Mesenchymal stem cell (in vitro differentiated cells and primary cell): ENCODE measurements at places on chromosomes 6 and 20.

DNA sequence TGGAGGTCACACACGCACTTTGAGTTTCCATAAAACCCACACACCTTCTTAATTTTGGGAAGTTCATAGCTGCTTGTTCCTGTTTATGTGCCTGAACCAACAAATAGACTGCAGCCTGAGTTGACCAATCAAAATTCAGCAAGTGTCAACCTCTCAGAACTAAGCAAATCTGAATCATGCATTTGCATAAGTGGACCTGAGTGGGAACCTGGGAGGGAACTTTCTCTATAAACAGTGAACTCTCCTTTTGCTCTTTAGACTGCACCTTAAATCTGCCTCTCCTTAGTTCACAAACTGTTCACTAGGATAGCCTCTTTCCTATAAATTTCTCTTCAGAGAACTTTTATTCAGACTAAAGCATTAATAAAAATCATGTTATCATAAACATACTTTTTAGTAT, 37.9 kb downstream of the SLC17A1 start:
- no peak overlapping the region for H3K27ac ChIP-seq
- no peaks in the 10 kb centered on the region for H3K4me1 ChIP-seq
- no peaks in the 10 kb centered on the region for H3K27me3 ChIP-seq
- H3K36me3 ChIP-seq = no peaks in the 10 kb centered on the region

DNA sequence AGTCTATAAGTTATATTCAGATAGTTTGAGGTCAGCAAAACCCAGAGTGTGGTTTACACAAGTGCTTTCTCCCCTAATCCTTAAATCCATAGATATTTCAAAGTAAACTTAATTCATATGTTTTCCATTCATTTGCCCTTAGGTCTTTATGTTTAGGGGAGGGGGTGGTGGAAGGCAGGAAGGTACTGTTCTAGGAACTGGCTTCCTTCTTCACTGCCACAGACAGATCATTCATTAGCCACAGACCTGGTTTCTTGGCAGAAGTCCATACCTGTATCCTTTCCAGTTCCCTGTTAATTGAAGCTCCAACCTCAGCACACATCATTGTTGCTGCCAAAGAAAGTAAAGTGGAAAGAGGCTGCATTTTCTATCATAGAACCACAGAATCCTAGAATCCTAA, 123.0 kb downstream of the AIG1 start:
- H3K36me3 ChIP-seq = no peaks in the 10 kb centered on the region
- H3K27me3 ChIP-seq = no peaks in the 10 kb centered on the region
- peaks cover 6% of the 10 kb centered on the region for H3K4me1 ChIP-seq
- no peak overlapping the region for H3K27ac ChIP-seq
- no peak overlapping the region for H3K4me3 ChIP-seq
- DNase-seq = no peak

DNA sequence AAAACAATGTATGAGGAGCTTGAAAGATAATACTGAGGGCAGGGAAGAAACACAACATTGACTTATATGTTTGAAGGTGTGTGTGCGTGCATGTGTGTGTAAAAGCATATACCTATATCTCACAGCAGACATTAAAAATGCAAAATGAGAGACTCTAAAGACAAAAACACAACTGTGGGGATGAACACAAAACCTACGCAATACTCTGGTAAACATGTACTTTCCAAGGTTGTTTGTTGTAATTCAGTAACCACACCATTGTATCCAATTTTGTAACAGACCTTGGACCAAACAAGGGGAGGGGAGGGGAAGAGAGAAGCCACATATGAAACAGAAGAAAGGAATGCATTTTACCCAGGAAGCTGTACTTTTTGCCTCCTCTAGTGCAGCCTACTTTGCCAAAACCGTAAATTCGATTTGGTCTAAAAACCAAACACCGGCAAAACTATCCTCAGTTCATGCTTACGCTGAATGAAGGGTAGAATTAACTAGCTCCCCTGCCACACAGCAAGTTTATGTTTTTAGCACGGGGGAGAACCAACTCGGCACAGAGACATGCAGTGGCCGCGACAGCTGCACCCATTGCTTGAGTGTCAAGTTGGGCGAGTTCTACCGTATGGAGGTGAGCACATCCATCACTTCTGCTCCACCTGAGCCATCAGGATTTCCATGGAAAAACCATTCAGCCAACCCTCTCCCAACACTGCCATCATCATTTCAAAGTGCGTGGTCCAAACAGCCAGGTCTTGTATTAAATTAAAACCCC, 50.0 kb downstream of the CNKSR3 start:
- H3K4me3 ChIP-seq = no peak overlapping the region
- H3K36me3 ChIP-seq = no peaks in the 10 kb centered on the region
- H3K27me3 ChIP-seq = no peaks in the 10 kb centered on the region
- peak; percentile 84 for DNase-seq
- H3K27ac ChIP-seq = peak overlapping the region; percentile 64
- H3K4me1 ChIP-seq = peaks cover 26% of the 10 kb centered on the region

- no peaks in the 10 kb centered on the region for H3K36me3 ChIP-seq
- H3K27me3 ChIP-seq = no peaks in the 10 kb centered on the region
- H3K27ac ChIP-seq = no peak overlapping the region
- no peak for DNase-seq
- H3K4me1 ChIP-seq = no peaks in the 10 kb centered on the region
Measured at GRCh38 chr6:20640181-20640580, 105.9 kb downstream of the CDKAL1 start.

DNA sequence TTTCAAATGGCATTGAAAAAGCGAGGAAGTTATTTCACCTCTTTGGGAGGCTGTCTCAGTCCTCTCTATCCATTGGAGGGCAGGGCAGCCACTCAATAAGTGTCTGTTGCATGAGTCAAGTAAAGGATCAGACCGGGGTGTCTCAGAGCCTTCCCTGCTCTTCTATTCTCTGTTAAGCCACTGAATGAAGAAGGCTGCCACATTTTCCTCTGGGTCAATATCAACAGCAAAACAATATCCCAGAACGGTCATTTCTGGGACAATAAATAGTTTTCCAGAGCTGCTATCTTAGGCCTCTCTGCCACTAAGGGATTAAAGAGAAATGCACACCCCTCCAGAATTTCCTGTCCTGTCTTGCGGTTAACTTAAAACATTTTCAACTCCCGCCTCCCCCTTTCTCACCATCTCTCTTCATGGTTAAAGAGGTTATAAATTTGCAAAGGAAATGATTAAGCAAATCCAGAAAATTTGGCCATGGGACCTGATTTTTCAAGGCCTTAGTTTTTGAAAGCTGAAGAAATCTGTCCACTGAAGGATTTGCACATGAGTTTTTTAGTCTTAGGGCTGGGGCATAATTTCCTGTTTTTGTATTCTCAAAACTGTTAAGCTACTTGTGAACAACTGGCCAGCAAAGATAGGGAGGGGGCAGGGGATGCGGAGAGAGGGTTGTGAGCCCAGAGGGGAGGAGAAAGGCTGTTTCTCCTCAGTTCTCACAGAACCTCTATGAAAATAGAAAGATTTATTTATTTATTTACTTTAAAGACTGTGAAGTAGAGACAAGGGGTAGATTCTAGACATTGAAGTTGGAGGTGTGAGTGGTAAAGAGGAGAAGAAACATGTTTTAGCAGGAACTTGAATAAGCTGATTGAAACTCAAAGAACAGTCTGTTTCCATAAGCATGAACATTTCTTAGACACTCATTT, 135.7 kb downstream of the BCAS1 start:
- DNase-seq = peak; percentile 92
- no peaks in the 10 kb centered on the region for H3K36me3 ChIP-seq
- H3K4me1 ChIP-seq = no peaks in the 10 kb centered on the region
- no peaks in the 10 kb centered on the region for H3K27me3 ChIP-seq
- H3K27ac ChIP-seq = peak overlapping the region; percentile 61
- no peak overlapping the region for H3K4me3 ChIP-seq

- no peak overlapping the region for H3K4me3 ChIP-seq
- peaks cover 9% of the 10 kb centered on the region for H3K36me3 ChIP-seq
- no peak for DNase-seq
Measured at GRCh38 chr6:10793695-10794094, 44.6 kb downstream of the MAK start.

GRCh38 chr6:38171997-38172738, 352.6 kb downstream of the ZFAND3 start:
- H3K4me1 ChIP-seq = peaks cover 9% of the 10 kb centered on the region
- no peak overlapping the region for H3K4me3 ChIP-seq
- H3K36me3 ChIP-seq = peaks cover 32% of the 10 kb centered on the region

DNA sequence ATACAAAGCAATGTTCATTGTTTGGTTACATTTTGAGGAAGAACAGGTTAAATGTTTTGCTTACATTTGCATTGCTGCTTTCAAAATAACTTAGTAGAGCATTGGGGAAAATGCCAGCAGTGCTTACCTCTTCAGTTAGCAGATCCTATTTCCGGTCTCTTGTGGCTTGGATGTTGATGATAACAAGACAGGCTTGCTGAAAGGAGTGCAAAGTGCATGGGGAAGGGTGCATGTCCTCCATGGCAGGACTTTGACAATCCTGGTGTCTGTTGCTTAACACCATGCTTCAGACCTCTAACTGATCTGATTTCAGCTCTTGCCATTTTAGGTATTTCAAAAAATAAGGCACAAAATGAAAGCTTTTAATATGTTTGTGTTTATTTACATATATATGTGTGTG, 21.1 kb downstream of the TPD52L1 start:
- H3K27me3 ChIP-seq = no peaks in the 10 kb centered on the region
- H3K36me3 ChIP-seq = no peaks in the 10 kb centered on the region
- H3K4me1 ChIP-seq = no peaks in the 10 kb centered on the region
- DNase-seq = no peak
- H3K4me3 ChIP-seq = no peak overlapping the region

GRCh38 chr20:9211016-9211760, 142.3 kb downstream of the PLCB4 start:
- H3K36me3 ChIP-seq = no peaks in the 10 kb centered on the region
- DNase-seq = no peak
- no peaks in the 10 kb centered on the region for H3K27me3 ChIP-seq
- no peak overlapping the region for H3K4me3 ChIP-seq
- peaks cover 1% of the 10 kb centered on the region for H3K4me1 ChIP-seq

- no peaks in the 10 kb centered on the region for H3K4me1 ChIP-seq
- no peak for DNase-seq
- H3K27ac ChIP-seq = peak overlapping the region; percentile 90
- no peaks in the 10 kb centered on the region for H3K27me3 ChIP-seq
Measured at GRCh38 chr6:79077715-79078074, 359 bp downstream of the PHIP start.

GRCh38 chr6:157535340-157536222, 154.6 kb downstream of the ZDHHC14 start:
- peaks cover 3% of the 10 kb centered on the region for H3K36me3 ChIP-seq
- no peaks in the 10 kb centered on the region for H3K27me3 ChIP-seq
- H3K4me1 ChIP-seq = peaks cover 18% of the 10 kb centered on the region

DNA sequence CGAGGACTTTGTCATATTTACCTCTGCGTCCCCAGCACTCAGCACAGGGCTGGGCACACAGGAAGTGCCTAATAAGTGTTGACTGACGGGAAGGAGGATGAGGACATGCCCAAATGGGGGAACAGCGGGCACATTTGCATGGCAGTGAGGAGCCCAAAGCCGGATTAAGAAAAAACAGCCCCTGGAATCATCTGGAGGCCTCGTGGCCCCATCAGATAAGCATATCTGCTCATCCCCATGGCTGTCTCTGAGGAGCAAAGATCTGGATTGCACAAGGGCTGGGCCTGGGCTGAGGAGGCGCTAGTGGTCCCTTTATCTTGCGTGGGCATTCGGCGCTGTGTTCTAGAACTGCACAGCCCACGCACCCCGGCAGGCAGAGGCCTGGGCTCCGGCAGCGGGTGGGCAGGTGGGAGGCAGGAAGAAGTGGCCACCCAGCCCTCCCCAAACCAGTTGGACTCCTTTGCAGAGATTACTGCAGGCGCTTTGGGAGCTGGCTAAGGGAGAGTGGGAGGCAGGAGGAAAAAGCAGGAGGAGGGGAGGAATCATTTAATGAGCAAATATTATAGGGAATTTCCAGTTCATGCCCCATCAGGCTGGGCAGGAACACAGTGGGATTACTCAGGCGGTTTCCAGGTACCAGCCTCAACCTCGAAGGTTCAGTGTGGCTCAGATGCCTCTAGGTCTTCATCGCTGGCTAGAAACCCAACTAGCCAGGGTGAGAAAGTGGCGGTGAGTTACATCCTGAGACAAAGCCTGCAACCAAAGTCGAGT, 108.1 kb downstream of the CEBPB start:
- DNase-seq = no peak
- no peak overlapping the region for H3K27ac ChIP-seq
- peaks cover 10% of the 10 kb centered on the region for H3K4me1 ChIP-seq
- no peaks in the 10 kb centered on the region for H3K27me3 ChIP-seq
- no peaks in the 10 kb centered on the region for H3K36me3 ChIP-seq

DNA sequence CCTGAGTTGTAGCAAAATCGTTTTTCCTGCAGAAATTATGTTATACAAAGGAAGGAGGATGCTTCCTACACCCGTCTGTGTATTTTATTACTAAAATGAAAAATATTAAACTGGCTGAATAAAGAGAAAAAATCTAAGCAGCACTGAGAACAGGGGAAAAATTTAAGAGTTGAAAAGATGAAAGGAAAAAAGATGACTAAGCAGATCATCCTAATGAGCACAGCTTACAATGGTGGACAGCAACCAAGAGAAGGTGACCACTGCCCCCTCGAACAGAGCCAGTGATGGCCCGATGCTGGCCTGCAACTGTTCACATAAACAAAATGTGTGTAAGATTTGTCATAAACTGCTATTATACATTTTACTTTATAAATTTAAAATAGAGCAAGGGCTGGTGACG, 4.2 kb downstream of the PROKR2 start:
- no peak overlapping the region for H3K4me3 ChIP-seq
- H3K36me3 ChIP-seq = no peaks in the 10 kb centered on the region
- H3K4me1 ChIP-seq = peaks cover 9% of the 10 kb centered on the region

DNA sequence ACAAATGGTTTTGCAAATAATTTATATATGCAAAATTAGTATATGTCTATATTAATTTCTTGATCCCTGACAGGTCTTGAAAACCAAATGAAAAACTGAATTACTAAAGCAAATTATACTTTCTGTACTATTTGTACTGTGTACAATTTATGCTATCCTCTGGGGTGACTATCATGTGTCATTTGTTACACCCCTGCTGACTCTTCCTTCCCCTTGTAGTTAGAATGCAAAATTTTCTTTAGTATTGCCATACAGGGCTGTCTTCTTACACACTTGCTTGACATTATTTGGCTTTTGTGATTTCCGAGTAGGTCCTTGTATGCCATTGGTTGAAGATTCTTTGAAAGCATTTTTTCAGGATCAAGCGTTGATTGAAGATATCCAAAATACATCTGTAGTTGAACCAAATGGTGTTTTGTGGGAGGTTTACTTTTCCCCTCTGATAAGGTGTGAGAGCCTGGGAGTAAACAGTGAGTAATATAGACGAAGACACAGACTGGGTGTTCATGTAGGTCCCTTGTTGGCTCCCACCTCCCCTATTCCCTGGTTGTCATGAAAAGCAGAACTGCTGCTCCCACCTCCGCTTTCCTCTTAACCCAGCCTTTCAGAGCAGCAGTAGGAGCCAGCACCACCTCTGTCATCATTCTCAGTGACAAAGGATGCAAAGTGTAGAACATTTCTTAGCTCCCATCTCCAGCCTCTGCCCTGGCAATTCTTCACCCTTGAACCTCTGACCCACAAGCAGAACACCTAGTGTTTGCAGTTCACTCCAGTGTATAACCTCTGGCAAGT, 29.0 kb downstream of the NCOA7 start:
- H3K27ac ChIP-seq = no peak overlapping the region
- no peak overlapping the region for H3K4me3 ChIP-seq
- H3K27me3 ChIP-seq = no peaks in the 10 kb centered on the region
- no peaks in the 10 kb centered on the region for H3K4me1 ChIP-seq
